PC-3 (cell line): ENCODE measurements at places on chromosomes 7 and 10. TPM values are rescaled to one million over a fixed set of nuclear protein-coding genes. Genes with fewer than 3 reads are reported as not detected.

Gene TMEM184A
- total RNA-seq = 23.1 and 31.3 TPM in 2 replicates

Gene MRLN
- total RNA-seq = not detected in 2 replicates

Gene MPP7
- total RNA-seq = 8.9 and 9.1 TPM in 2 replicates

Gene CLDN4
- total RNA-seq = 656 and 724 TPM in 2 replicates

Gene ANTXRL
- total RNA-seq = not detected in 2 replicates

Gene SLC26A4
- total RNA-seq = not detected in 2 replicates

Gene PVRIG
- not detected in 2 replicates for total RNA-seq

DNA sequence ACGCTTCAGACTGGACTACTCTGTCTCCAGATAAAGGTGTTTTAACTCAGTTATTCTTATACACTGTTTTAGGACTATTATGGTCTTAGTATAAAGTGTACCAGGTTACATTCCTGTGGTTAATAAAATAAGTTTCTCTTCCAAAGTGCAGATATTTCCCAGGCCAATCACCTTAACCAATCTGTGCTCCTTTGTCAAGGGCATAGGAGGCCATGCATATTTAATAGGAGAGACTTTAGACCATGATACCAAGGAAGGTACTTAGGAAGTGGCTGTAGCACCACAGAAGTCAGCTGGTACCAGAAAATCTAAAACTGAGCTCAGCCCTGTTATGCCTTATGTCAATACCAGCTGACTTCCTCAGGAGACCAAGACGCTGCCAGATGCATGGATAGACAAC, 226.5 kb upstream of the TMEM72 start:
- no peak for DNase-seq

DNA sequence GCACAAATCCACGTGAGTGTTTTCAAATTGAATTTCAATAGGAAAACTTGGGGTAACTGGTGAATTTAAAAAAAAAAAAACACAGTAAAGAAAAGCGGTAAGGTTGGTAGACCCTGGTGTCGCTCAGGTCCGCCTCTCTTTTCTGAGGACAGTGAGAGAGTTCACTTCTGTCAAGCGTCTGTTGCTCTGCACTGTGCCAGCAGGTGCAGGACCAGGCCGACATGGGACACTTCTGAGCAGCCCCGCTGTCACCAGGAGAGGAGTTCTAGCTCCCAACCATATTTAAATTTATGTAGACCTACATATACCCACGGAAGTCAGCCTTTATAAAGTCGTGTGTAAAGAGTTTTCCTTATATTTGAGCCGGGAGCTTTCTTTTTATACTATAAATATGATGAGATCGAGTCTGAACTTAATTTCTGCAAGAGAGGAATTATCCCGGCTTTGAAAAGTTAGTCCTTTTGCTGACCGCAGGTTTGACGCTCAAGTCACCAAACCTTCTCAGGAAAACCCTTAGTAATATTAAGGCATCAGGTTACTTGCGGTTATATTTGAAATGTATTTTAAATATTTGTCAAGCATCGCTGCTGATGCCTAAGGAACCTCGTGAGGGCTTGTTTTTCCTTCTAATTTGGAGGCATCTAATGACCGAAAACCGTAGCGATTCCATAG, 531 bp downstream of the IKZF1 start:
- DNase-seq = no peak

DNA sequence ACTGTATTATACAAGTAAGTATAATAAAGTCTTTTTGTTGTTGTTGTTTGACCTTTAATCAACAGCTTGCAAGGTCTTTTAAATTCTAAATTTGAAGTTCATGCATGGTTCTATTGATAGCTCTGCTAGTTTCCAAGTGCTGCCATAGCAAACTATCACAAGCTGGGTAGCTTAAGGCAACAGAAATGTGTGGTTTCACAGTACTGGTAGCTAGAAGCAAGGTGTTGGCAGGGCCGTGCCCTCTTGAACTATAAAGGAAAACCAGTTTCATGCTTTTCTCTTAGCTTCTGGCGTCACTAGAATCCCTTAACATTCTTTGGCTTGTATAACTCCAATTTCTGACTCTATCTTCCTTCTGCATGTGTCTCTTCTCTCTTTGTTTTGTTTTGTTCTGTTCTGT, 1021.9 kb upstream of the AUTS2 start:
- no peak for DNase-seq

DNA sequence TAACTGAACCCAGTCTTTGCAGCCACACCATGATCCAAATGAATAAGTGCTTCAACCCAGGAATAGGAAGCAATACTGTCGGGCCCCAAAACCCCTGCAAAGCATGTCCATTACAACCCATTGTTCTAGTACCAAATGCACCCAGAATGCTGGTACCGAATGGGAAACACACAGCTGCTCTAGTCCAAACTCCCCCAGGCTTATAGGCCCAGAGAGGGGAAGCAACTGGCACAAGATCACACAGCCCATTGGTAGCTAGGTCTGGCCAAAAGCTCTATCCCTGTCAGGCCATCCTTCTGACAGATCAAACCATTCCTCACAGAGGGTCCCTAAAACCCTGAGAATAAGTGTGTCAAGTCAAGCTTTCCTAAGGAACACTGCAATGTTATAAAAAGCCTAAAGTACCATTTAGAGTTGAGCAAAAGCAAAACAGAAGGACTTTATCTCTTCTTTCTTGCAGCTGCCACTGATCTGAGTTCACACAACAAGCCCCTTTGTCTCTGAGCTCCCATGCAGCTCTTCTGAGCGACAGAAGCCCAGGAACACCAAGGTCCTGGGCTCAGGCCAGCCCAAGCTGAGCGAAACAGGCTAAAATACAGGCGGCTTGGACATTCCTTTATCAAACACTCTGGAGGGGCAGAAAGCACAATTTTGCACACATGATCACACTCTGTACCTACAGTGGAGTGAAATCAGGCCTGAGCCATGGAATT, 116.7 kb downstream of the SGMS1 start:
- DNase-seq = no peak

- DNase-seq = peak; percentile 36
Measured at GRCh38 chr10:132458586-132459300, 61.7 kb downstream of the PWWP2B start.

DNA sequence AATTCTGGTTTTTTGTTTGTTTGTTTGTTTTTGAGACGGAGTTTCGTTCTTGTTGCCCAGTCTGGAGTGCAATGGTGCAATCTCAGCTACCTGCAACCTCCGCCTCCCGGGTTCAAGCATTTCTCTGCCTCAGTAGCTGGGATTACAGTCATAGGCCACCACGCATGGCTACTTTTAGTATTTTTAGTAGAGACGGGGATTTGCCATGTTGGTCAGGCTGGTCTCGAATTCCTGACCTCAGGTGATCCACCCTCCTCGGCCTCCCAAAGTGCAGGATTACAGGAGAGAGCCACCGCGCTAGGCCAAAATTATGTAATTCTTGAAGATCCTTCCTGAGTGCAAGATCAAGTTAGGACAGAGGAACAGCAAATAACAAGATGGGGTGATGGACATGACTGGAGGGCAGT, 719 bp downstream of the ZNF33B start:
- no peak for DNase-seq

DNA sequence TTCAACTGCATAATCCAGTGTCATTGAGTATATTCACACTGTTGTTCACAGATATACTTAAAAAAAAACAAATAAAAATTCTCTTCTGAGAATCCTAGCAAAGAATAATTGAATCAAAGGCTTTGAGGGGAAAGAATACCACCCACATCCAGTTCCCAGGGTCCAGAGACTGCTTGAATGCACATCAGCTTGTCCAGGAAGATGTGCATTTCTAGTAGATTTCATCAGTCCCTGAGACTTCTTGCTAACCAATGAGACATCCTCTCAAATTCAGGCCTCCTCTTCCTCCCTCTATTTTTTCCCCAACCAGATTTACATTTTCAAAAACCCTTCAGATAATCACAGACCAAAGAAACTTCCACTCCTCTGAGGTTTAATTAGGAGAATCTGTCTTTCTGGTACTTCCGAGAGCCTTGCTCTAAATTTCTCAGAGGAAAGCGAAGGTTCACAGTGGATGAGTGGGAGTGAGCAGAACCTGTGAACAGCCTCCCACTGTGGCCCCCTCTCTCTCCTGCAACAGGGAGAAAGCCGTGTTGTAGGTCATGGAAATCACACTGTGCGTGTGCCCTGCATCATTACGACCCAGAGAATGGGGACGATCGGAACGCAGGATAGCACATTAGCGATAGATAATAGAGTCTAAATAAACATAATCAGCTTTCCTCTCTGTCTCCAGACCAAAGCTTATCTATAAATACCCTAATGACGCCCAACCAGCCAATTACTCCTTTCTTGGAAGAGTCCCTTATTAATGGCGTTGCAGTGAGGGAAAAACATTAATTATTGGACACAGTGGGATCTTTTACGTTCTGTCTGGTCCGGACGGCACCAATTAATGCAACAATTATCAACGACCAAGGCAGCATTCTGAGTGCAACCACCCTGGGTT, 212.5 kb downstream of the EMX2 start:
- DNase-seq = no peak

DNA sequence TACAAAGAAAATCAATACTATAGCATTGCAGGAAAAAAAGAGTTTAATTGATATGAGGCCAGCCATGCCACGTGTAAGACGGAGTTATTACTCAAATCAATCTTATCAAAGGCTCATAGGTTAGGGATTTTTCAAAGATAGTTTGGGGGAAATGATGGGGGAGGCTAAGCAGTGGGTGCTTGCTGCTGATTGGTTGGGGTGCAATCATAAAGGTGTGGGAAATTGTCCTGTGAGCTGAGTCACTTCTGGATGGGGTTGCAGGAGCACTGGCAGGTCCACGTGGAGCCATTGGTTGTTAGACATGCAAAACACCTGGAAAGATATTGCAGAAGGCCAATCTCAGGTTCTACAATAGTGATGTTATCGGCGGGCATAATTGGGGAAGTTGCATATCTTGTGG, 319.2 kb upstream of the COBL start:
- no peak for DNase-seq

GRCh38 chr7:151687523-151688235, 168.0 kb upstream of the RHEB start:
- peak; percentile 99 for DNase-seq

GRCh38 chr10:89759531-89759930, 58.1 kb downstream of the KIF20B start:
- DNase-seq = no peak

GRCh38 chr10:24334279-24334939, 125.5 kb downstream of the KIAA1217 start:
- DNase-seq = no peak

- no peak for DNase-seq
Measured at GRCh38 chr7:158567153-158567603, 20.4 kb downstream of the PTPRN2 start.

DNA sequence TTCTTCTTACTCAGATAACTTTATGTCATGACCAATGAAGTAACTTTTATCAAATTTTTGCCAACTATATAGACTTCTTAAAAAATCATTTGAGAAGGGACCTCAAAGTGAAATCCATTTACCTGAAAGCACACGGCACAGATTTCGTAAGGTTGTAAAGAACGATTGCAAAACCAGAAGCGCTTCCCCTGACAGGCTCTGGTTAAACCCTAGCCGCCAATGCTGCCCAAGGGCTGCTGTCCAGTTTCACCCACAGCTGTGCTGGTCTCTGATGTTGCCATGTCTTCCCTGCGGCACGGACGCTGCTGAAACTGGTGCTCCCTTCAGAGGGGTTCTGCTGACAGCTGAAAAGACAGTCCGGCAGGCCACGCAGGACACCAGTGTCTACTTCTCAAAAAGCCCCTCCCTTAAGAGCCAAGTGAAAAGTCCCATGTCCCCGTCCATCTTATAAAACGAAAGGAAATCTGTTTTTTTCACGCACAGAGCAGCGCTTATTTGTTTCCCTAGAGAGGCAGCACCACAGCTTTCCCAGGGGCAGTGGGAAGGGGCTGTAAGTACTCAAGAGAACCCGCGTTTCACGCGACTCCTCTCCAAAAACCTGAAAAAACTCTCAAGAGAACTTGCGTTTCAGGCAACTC, 32.5 kb downstream of the GNA12 start:
- DNase-seq = no peak

DNA sequence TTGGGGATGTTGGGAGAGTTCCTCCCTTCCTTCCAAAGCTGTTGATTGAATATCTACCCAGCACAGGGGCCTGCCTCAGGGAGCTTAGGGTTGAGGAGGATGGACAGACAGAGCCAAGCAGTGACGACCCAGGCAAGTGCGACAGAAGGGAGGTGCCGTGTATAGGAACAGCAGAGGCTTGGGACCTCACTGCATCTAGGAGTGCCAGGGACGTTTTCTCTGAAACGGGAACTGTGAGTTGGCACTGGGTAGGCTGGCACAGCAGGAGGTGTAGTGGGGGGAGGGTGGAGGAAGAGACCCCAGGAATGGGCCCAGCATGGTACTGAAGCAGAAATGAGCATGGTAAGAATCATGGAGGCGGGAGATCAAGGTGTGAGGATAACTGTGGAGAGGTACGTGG, 55.3 kb upstream of the MGMT start:
- DNase-seq = no peak

- DNase-seq = peak; percentile 13
Measured at GRCh38 chr7:64758151-64758550, 36.1 kb upstream of the ZNF138 start.

DNA sequence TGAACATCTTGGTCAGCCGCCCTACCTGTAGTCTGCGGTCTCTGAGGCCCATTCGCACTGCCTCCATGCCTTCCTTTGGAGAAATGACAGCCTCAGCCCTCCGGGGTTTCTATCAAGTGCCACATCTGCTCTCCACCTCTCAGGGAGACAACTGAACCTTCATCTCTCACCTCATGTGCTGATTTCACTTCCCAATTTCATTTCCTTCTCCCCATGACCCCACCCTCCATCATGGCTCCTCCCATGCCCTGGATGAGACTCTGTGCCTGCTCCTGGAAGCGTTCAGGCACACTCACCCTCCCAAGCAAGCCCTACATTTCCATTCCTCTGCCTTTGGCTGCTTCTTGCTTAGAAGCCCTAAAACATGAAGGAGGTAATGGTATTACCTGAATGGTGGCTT, 7.8 kb upstream of the SCD start:
- DNase-seq = no peak

DNA sequence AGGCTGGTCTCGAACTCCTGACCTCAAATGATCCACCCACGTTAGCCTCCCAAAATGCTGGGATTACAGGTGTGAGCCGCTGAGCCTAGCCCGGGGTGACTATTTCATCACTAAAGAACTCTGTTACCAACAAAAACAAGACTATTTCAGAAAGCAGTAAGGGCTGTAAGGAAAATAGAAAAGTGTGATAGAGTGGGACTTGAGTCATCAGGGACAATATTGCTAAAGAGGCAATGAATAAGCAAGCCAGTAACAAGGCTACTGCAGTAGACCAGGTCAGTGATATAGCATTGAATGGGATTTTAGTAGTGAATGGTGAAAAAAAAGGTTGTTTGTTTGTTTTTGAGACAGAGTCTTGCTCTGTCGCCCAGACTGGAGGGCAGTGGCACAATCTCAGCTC, 51.7 kb downstream of the SVOPL start:
- DNase-seq = no peak

GRCh38 chr10:32347363-32348022, 535 bp upstream of the EPC1 start:
- peak; percentile 36 for DNase-seq
